Large intestine (tissue), 12 donors: ENCODE measurements at places on chromosomes 12 and 14. TPM values are rescaled to one million over a fixed set of nuclear protein-coding genes. Genes with fewer than 3 reads are reported as not detected.
A peak's percentile ranks its signal among the peaks of the same experiment; 100 is the strongest.

The PRPF40B gene
- 19.0 TPM for polyA plus RNA-seq

The KRT83 gene
- polyA plus RNA-seq, result 0.03 TPM

The SERPINA3 gene
- 0.51 TPM for polyA plus RNA-seq

The PIANP gene
- 5.4 TPM for polyA plus RNA-seq

The PLEKHG7 gene
- 0.54 TPM for polyA plus RNA-seq

- H3K27me3 ChIP-seq, result no peaks in the 10 kb centered on the region
- no peaks in the 10 kb centered on the region for H3K36me3 ChIP-seq
- H3K4me3 ChIP-seq, result no peak overlapping the region
- H3K4me1 ChIP-seq, result no peaks in the 10 kb centered on the region
- DNase-seq, result no peak
These were observed 120.4 kb upstream of the KRR1 start for GRCh38 chr12:75631831-75632230.

GRCh38 chr12:114835031-114835430 lies 151.1 kb upstream of the TBX3 start:
- H3K27ac ChIP-seq, result no peak overlapping the region
- H3K4me1 ChIP-seq, result no peaks in the 10 kb centered on the region
- no peak for DNase-seq
- H3K4me3 ChIP-seq, result no peak overlapping the region

GRCh38 chr14:105026033-105026785 lies 5.3 kb upstream of the CDCA4 start:
- DNase-seq, result no peak
- no peaks in the 10 kb centered on the region for H3K27me3 ChIP-seq
- H3K4me3 ChIP-seq, result no peak overlapping the region
- H3K27ac ChIP-seq, result no peak overlapping the region
- H3K4me1 ChIP-seq, result peaks cover 6% of the 10 kb centered on the region
- H3K36me3 ChIP-seq, result no peaks in the 10 kb centered on the region

DNA sequence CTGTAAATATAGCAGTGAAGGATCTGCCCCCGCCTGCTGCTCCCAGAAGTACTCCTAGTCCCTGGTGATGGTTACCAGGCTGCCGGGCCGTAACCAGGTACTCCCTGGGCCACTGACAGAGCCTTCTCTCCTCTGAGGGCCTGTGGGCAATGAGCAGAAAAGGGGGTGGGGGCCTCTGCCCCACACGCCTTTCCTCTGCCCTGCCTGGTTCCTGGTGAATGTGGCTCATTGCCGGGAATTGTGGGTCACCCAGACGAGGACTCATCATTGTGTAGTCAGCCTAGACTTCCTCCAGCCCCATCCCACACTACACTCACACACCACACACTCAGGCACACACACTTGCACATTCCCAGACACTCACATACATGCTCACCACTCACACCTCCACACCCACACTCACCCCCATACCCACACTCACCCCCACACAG lies 35.7 kb upstream of the ACTN1 start:
- no peak overlapping the region for H3K4me3 ChIP-seq
- peaks cover 15% of the 10 kb centered on the region for H3K4me1 ChIP-seq
- no peaks in the 10 kb centered on the region for H3K27me3 ChIP-seq
- H3K27ac ChIP-seq, result peak overlapping the region; percentile 63

DNA sequence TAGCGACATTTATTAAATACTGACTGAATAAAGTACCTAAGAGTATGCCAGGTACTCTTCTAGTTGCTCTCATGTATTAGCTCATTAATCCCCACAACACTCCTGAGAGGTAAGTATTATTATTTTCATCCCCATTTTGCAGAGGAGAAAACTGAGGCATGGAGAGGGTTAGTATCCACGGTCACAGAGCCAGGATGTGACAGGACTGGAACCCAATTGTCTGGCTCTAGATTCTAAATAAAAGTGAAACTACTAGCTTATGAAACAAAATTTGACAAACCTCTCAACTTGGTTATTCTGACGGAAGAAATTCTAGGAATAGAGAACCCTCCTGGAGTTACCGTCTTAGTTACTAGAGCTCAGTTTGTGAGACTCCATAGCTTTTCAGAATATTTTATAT lies 112.2 kb downstream of the CHST11 start:
- no peaks in the 10 kb centered on the region for H3K36me3 ChIP-seq
- no peak for DNase-seq
